Uterine smooth muscle cell (primary cell): ENCODE measurements at places on chromosomes 3 and 15. TPM values are rescaled to one million over a fixed set of nuclear protein-coding genes. Genes with fewer than 3 reads are reported as not detected.

Gene CHRM5
- total RNA-seq: 0.75 TPM in 1 of 2 replicates, not detected in the other

Gene COL7A1
- 46.3 and 70.9 TPM in 2 replicates for total RNA-seq

Gene IL16
- total RNA-seq: 0.22 and 0.25 TPM in 2 replicates

Gene MYLK
- 423 and 611 TPM in 2 replicates for total RNA-seq

Gene VPS39
- total RNA-seq: 50.1 and 61.4 TPM in 2 replicates

Gene GABRG3
- not detected in 2 replicates for total RNA-seq

Gene GOLGA6L6
- not detected in 2 replicates for total RNA-seq

Gene IL17RC
- total RNA-seq: 43.3 and 43.7 TPM in 2 replicates

Gene USP50
- total RNA-seq: 0.62 TPM in 1 of 2 replicates, not detected in the other

Gene SPATA12
- total RNA-seq: 0.11 TPM in 1 of 2 replicates, not detected in the other

Gene ZNF662
- total RNA-seq: 1.9 and 2.4 TPM in 2 replicates

Gene IL17RB
- total RNA-seq: 0.11 and 0.12 TPM in 2 replicates

Gene RHOV
- total RNA-seq: not detected in 2 replicates

Gene CPNE9
- not detected in 2 replicates for total RNA-seq

Gene APOD
- 0.11 and 0.37 TPM in 2 replicates for total RNA-seq

Gene IL5RA
- not detected in 2 replicates for total RNA-seq

Gene DAPK2
- 4.2 and 5.8 TPM in 2 replicates for total RNA-seq

Gene ABCC5
- total RNA-seq: 15.4 and 16.5 TPM in 2 replicates

Gene CLEC3B
- total RNA-seq: 0.25 TPM in 1 of 2 replicates, not detected in the other

Gene A4GNT
- total RNA-seq: not detected in 2 replicates

Gene SGO1
- total RNA-seq: 4.7 and 16.2 TPM in 2 replicates

Gene ACAN
- 0.25 and 3.0 TPM in 2 replicates for total RNA-seq

Gene OTOL1
- total RNA-seq: not detected in 2 replicates

Gene GABRA5
- 0.50 TPM in 1 of 2 replicates, not detected in the other for total RNA-seq

Gene MORC1
- total RNA-seq: not detected in 2 replicates

Gene RBP2
- total RNA-seq: not detected in 2 replicates

Gene PRTG
- 1.5 and 3.1 TPM in 2 replicates for total RNA-seq

Gene CLDN11
- total RNA-seq: 264 and 356 TPM in 2 replicates

Gene HHATL
- total RNA-seq: not detected in 2 replicates

Gene FOXL2NB
- total RNA-seq: 10.4 and 14.6 TPM in 2 replicates

Gene MTHFS
- 11.5 and 11.8 TPM in 2 replicates for total RNA-seq

Gene ZBTB20
- 14.9 and 17.4 TPM in 2 replicates for total RNA-seq

Gene FAM174B
- 0.50 and 1.00 TPM in 2 replicates for total RNA-seq

Gene LRCH3
- 40.2 and 58.2 TPM in 2 replicates for total RNA-seq

Gene HAPLN3
- 2.6 and 3.9 TPM in 2 replicates for total RNA-seq

Gene THRB
- 0.77 and 1.6 TPM in 2 replicates for total RNA-seq

Gene SOX14
- total RNA-seq: not detected in 2 replicates

Gene SH2D7
- total RNA-seq: not detected in 2 replicates

Gene TMEM158
- 277 and 375 TPM in 2 replicates for total RNA-seq
